ENCODE measurements at places on chromosomes 12 and 14.

GRCh38 chr12:4172999-4173398 is 100.6 kb upstream of the CCND2 start:
- no peak for DNase-seq

- DNase-seq, result no peak
These were observed 70.5 kb downstream of the EGLN3 start for GRCh38 chr14:33880330-33880729.

DNA sequence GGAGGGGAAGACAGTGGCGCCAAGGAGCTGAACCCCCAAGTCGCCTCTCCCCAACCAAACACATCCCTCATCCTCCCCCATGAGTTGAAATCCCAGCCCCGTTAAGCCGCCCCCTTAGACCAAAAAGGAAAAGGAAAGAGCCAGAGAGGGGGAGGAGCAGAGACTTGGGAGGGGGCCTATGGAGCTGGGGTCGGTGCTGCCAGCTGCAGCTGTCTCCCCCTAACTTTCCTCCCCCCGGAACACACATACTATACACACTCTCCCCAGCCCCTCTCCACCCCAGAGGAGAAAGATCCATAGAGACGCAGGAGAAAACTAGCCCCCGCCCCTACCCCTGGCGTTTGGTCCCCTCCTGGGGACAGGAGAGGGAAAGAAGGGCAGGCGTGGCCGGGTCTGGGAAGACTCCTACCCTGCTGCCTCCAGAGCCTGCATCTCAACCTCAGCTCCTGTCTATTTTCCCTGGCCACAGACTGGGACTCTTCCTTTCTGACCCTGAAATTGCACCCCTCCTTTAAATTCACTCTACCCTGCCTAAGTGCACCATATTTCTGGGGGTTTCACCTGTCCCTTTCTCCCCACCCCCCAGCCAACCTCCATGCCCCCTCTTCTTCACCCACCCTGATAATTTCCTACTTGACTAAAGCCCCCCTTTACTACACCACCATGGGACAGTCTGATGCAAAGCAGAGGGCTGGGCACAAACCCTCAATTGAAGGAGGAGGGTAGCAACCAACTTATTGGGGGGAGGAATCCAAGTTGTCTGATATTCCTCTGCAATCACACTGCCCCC is 1.7 kb upstream of the HOXC9 start:
- DNase-seq, result no peak

DNA sequence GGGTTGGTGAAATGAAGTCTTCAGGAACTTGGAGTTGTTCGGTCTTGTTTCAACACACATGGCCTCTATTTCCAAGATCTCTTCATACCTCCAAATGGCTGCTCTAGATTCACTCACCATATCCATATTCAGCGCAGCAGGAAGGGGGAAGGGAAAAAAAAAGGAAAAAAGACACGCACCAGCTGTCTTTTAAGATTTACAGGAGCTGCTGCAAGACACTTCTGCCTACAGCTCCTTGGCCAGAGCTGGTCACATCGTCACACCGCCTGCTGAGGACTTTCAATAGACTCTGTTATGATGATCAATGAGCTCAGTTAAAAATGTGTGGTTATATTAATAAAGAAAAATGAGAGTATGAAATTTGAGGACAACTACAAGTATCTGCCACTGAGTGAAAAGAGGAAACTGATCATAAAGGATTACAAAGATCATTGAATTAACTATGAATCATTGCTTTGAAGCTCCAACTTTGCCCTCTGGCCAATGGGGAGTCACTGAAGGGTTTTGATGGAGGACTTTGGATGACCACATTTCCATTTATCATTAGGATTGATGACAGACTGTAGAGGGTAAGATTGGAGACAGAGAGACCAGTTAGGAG is 182.1 kb upstream of the HMGA2 start:
- DNase-seq, result no peak

DNA sequence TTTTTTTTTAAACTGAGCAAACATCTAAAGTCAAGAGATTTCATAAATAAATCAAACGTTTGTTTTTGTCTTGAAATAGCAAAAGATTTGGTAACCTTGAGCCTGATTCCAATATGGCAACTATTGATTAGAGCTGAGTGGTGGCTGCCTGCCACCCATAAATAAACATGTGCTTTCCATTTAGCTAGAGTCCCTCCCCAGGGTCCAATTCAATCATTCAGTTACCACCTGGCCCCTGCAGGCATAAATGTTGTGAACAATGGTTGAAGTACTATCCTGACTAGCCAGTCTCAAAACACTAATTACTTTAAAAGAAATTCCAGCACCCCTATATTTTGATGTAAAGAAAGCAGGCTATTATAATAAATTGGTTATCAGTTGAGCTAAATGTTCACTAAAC is 129.7 kb upstream of the GRIP1 start:
- DNase-seq, result no peak

GRCh38 chr14:76547831-76548230 is 171.9 kb downstream of the ESRRB start:
- no peak for DNase-seq

GRCh38 chr12:128592220-128592744 is 231.5 kb downstream of the SLC15A4 start:
- no peak for DNase-seq

DNA sequence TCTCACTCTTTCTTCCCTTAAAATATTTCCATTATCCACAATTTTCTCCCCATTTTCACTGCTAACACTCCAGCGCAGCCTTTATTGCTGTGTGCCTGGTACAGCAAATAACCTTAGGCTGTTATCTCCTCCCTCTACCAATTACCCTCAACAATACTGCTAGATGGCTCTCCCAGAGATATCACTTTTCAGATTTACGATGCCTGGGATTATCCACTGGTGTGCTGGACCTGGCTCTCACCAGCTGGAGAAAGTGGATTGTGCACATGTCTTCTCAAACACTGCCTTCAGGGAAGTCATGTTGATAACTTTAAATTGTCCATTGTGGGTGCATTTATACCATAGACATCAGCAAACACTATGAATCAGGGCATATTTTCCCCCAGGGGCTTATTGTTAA is 101.9 kb upstream of the ADAMTS20 start:
- DNase-seq, result no peak

- DNase-seq, result no peak
These were observed 139.9 kb upstream of the C14orf180 start for GRCh38 chr14:104439625-104440024.

GRCh38 chr12:108812324-108812723 is 45.1 kb downstream of the SSH1 start:
- no peak for DNase-seq

DNA sequence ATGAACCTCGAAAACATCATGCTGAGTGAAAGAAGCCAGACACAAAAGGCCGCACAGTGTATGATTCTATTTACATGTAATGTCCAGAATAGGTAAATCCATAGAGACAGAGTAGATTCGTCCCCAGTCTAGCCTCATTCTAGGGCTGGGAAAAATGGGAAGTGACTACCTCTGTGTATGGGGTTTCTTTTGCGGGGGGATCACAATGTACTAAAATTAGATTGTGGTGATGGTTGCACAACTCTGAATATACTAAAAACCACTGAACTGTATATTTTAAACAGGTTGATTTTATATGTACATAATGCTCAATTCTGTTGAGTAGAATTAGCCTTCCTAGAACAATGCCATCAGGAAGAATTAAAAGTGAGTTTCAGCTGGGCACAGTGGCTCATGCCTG is 6.3 kb upstream of the RILPL2 start:
- no peak for DNase-seq

DNA sequence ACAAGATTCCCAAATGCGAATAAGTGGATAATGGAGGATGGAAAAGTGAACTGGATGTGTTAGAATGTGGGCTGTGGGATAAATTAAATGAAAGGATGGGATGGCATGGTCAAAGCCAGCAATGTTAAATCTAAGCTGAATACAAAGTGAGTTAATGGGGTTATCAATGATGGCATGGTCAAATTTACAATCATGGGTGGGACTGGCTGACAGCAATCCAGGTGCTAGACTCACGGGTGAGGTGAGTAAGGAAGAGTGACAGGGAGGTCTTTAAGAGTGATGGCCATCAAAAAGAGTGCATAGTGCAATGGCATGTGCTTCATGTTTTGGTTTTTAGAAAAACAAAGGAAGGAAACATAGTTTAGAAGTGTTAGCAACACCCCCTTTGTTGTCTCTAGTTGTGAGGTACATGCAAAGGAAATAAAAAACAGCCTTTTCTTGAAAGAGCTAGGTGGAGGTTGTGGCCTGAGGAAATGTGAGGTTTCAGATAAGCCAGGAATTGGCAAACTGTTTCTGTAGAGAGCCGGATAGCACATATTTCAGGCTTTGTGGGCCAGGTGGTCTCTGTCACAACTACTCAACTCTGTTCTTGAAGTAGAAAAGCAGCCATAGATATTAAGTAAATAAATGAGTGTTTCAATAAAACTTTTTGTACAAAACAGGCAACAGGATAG is 328.7 kb downstream of the RPL10L start:
- no peak for DNase-seq

GRCh38 chr14:71206766-71207371 is 299.6 kb downstream of the PCNX1 start:
- peak; percentile 85 for DNase-seq

- DNase-seq, result no peak
These were observed 107.6 kb upstream of the SFSWAP start for GRCh38 chr12:131603106-131603938.

DNA sequence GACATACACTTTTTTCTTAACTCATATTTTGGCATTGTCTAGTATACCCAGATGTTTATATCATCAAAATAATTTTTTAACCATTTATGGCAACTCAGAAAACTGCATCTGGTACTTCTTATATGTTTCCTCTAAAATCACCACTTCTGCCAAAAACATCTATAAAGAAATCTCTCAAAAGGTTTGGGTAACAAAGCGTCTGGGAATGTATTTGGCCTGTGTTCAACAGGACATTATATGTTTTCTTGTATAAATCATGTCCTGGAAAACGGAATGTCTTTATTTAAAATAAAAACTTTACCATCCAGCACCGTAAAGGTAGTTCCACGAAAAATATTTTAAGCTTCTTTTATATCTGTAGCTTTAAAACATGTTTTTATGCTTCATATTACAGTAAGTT is 36.1 kb upstream of the FBLN5 start:
- no peak for DNase-seq

DNA sequence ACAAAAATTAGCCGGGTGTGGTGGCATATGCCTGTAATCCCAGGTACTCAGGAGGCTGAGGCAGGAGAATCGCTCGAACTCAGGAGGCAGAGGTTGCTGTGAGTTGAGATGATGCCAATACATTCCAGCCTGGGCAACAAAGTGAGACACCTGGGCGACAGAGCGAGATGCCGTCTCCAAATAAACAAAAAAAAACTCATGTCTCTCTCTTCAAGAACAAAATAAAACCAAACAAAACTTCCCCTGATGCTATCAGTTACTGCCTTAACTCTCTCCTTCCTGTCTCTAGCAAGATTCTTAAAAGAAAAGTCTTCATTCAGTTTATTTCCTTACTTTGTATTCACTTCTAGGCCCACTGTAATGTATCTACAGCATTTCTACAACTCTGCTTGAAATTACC is 20.8 kb downstream of the KLHL28 start:
- no peak for DNase-seq

DNA sequence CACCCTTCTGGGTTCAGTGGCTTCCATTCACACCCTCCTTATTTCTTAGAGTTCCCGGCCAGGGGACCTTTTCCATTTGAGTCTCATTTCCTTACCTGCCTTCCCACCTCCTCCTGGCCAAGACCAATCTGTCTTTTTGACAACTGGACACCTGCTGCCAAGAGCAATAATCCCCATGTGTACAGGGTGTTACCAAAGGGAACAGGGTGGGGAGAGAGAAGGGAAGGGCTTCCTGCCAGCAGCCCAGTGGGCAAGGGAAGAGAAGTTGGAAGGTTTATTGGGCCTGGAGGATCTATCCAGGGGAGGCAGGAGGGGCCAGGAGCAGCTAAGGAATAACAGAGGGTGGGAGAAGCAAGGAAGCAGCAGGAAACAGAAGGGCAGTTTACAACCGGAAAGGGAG is 346.2 kb downstream of the C12orf75 start:
- DNase-seq, result peak; percentile 92

- no peak for DNase-seq
These were observed 61.6 kb upstream of the GZMB start for GRCh38 chr14:24695265-24696241.

GRCh38 chr12:95202691-95203486 is 14.4 kb downstream of the FGD6 start:
- DNase-seq, result peak; percentile 29
